Mononuclear cell (primary cell): ENCODE measurements at places on chromosomes 5 and 9. TPM values are rescaled to one million over a fixed set of nuclear protein-coding genes. Genes with fewer than 3 reads are reported as not detected.

Gene LRRC19
- total RNA-seq: not detected

Gene PAPPA
- under 0.01 TPM for total RNA-seq

Gene WDR5
- total RNA-seq: 9.7 TPM

Gene ZNF608
- total RNA-seq: 0.84 TPM

Gene FOXD1
- total RNA-seq: 0.10 TPM

Gene KIAA1191
- 34.0 TPM for total RNA-seq

Gene FAXDC2
- total RNA-seq: 17.8 TPM

Gene CRB2
- not detected for total RNA-seq

Gene LIX1
- total RNA-seq: not detected

Gene C5orf47
- not detected for total RNA-seq

Gene AQP7
- 0.21 TPM for total RNA-seq

Gene GABRA6
- total RNA-seq: not detected

Gene OLFM1
- total RNA-seq: 4.4 TPM

Gene FAM221B
- not detected for total RNA-seq
